ENCODE measurements at places on chromosomes 2 and 18. TPM values are rescaled to one million over a fixed set of nuclear protein-coding genes. Genes with fewer than 3 reads are reported as not detected.

GRCh38 chr2:174952607-174953006 is 52.6 kb downstream of the CHN1 start:
- H3K4me1 ChIP-seq: no peaks in the 10 kb centered on the region
- no peak for DNase-seq
- no peak overlapping the region for H3K4me3 ChIP-seq
- H3K27me3 ChIP-seq: peaks cover 2% of the 10 kb centered on the region
- H3K27ac ChIP-seq: no peak overlapping the region

GRCh38 chr2:174059178-174059883 is 94.2 kb upstream of the SP3 start:
- no peak overlapping the region for H3K27ac ChIP-seq
- H3K4me3 ChIP-seq: no peak overlapping the region
- H3K4me1 ChIP-seq: no peaks in the 10 kb centered on the region
- H3K27me3 ChIP-seq: peaks cover 7% of the 10 kb centered on the region
- H3K36me3 ChIP-seq: no peaks in the 10 kb centered on the region

- H3K27ac ChIP-seq: no peak overlapping the region
- no peaks in the 10 kb centered on the region for H3K4me1 ChIP-seq
- DNase-seq: no peak
- H3K36me3 ChIP-seq: peaks cover 1% of the 10 kb centered on the region
Observed at GRCh38 chr2:144390424-144391020, 129.4 kb downstream of the ZEB2 start.

GRCh38 chr2:48364100-48364499 is 165.9 kb upstream of the STON1 start:
- H3K4me3 ChIP-seq: no peak overlapping the region
- DNase-seq: no peak
- peaks cover 5% of the 10 kb centered on the region for H3K4me1 ChIP-seq
- H3K27ac ChIP-seq: no peak overlapping the region
- H3K27me3 ChIP-seq: no peaks in the 10 kb centered on the region

DNA sequence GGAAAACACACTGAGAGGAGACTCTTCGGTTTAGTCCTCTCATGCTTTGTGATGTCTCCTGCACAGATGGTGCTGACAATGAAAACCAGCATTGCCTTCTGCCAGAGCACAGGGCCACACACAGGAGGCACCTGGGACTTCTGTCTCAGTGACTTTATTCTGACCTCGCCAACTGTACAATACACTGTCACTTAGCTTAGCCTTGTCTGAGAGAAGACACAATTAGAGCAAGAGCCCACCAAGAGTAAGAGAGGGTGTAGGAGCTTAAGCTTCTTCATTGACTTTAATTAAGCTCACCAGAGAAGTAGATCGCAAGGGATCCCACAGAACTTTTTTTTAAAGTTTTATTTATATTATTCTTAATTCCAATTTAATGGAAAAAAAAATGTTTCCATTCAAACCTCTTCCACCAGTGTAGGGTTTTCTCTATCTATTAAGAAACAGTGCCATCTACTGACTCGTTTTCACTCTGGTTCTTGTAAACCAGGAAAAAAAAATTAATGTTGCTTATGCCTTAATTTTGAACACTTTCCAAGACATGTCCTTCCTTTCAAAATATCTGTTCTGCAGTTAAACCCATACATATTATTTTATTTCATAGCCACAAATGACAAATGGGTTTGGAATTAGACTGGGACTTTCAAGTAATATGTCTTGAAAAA is 42.4 kb upstream of the DDX18 start:
- H3K27ac ChIP-seq: no peak overlapping the region
- no peak overlapping the region for H3K4me3 ChIP-seq
- H3K4me1 ChIP-seq: no peaks in the 10 kb centered on the region
- no peak for DNase-seq

DNA sequence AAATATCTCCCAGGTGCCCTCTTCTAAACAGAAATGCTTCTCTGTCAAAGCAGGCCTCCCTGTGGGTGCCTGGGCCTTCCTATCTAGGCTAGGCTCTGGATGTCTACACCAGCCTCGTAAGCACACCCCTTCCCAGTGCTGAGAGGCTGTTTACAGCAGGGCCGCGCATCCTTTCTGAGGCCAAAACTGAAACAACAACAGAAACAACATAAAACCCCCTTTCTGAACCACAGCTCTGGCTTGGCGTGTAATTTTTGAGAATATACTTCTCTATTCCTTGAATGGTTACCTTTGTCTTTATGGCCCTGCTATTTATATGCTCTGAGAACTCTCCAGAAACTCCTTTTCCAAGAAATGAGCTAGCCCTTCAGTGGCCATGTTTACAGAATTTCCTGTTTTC is 118.4 kb downstream of the BCL2L11 start:
- no peak overlapping the region for H3K4me3 ChIP-seq
- H3K27ac ChIP-seq: no peak overlapping the region
- no peak for DNase-seq
- H3K36me3 ChIP-seq: no peaks in the 10 kb centered on the region
- peaks cover 1% of the 10 kb centered on the region for H3K27me3 ChIP-seq

GRCh38 chr2:158828378-158829164 is 33.5 kb downstream of the DAPL1 start:
- no peak overlapping the region for H3K27ac ChIP-seq
- no peak overlapping the region for H3K4me3 ChIP-seq
- DNase-seq: no peak
- no peaks in the 10 kb centered on the region for H3K36me3 ChIP-seq
- no peaks in the 10 kb centered on the region for H3K4me1 ChIP-seq

DNA sequence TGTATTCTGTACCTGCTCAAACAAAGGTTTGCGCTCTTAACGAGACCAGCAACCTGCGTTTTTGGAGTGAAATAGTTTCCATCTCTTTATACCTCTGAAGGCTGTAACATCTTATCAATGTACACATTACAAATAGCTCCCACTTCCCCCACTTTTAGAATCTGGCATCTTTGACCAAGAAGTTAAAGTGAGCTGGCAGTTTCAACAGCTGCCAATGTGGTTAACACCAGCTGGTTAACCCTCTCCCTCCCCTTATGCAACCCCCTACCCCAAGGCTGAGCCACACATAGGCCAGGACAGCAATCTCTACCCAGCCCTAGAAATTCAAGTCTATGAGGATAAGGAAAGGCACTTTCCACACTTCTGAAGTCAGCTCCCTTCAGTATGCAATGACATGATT is 2.2 kb upstream of the SERTAD2 start:
- no peak overlapping the region for H3K4me3 ChIP-seq
- peaks cover 69% of the 10 kb centered on the region for H3K4me1 ChIP-seq
- H3K27ac ChIP-seq: no peak overlapping the region
- DNase-seq: no peak
- no peaks in the 10 kb centered on the region for H3K27me3 ChIP-seq

DNA sequence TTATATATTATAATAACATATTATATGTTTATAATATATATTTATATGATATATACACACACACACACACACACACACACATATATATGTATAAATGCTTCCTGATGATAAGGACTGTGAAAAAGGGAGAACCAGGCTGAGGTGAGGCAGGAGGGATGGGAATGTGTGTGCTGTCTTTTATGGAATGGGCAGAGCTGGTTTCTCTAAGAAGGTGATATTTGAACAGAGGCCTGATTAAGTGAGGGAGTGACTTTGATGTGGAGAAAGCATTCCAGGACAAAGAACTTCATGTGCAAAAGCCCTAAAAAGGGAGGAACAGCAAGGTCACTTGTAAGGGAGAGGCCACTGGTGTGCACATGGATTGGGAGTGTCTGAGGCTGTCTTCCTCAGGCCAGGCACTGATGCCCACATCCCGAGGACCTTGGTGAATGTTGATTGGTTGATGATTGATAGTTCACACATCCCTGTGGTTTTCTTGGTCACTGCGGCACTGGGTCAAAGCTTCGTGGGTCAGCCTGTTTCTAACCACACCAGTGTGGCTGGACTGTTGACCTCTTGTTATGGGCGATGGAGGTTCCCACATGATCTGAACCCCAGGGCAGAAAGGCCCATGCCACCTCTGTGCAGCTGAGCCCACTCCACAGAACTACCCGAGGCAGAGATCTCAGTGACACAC is 196.9 kb downstream of the MYCN start:
- no peaks in the 10 kb centered on the region for H3K4me1 ChIP-seq
- H3K4me3 ChIP-seq: no peak overlapping the region
- H3K36me3 ChIP-seq: no peaks in the 10 kb centered on the region
- H3K27ac ChIP-seq: no peak overlapping the region
- no peak for DNase-seq

DNA sequence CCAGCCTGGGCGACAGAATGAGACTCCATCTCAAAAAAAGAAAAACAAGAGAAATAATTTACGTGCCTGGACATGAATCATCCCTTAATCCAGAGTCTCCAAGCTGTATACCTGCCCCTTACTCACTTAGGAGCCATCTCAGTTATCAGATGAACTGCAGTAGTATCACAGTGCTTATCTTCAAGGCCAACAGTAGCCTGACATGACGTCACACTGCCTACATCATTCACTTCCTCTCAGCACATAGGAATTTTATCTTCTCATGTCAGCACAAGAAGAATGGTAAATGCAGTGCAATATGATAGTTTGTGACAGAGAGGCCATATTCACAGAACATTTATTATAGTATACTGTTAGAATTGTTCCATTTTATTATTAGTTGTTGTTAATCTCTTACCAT is 216.6 kb downstream of the SS18 start:
- H3K4me1 ChIP-seq: no peaks in the 10 kb centered on the region
- peaks cover 16% of the 10 kb centered on the region for H3K27me3 ChIP-seq
- H3K4me3 ChIP-seq: no peak overlapping the region
- H3K36me3 ChIP-seq: no peaks in the 10 kb centered on the region

DNA sequence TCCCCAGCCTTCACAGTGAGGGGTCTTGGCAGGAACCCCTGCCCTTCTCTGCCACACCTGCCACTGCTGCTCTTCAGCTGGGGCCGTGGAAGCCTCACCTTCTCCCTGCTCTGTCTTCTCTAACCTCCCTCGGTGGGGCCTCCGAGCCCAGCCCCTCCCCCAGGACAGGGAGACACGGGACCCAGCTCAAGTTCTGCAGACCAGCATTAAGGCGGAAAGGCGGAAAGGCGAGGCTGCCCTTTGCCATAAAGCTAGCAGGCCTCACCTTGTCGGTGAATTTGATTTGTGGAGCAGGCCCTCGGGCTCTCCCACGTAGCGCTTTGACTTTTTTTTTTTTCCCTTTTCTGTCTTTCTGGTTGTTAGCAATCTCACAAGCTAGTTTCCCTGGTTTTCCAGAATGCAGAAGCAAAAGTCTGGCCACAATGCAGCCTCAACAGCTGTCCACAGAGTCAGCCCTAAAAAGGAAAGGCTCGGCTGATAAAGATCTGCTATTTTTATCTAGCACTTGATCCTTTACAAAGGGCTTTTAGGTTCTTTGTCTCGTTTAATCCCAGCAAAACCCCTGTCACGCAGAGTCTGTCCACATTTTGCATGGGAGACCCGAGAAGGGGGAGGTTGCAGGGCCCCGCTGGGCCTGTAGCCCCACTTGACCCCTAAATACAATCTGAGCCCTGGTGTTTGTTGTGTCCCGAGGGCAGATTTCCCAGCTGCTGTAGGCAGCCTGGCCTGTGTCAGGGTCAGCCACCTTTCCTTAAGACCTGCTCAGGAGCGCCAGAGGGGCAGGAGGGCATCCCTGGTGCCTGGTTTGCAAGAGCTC is 6.0 kb downstream of the ITM2C start:
- no peak overlapping the region for H3K4me3 ChIP-seq
- H3K27ac ChIP-seq: no peak overlapping the region
- H3K27me3 ChIP-seq: peaks cover 2% of the 10 kb centered on the region
- no peak for DNase-seq

DNA sequence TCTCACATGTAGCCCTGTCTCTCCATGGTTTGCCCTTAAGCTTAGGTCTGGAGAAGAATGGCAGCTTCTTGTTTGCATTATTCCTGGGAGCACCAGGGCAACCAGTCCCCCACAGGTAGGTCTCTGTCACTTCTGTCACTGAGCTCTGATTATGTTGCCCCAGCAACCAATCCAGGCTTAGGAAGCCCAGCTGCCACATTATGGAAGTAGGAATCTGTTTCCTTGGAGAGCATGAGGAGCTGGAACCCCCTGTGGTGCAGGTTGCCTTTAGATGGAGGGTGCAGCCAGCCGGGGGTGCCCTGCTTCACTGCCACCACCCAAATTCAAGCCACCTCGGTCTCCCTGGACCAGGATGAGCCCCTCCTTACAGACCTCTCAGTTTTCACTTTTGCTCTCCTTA is 4.8 kb downstream of the RESP18 start:
- no peak overlapping the region for H3K27ac ChIP-seq
- peaks cover 23% of the 10 kb centered on the region for H3K27me3 ChIP-seq
- no peak for DNase-seq
- H3K4me1 ChIP-seq: no peaks in the 10 kb centered on the region

DNA sequence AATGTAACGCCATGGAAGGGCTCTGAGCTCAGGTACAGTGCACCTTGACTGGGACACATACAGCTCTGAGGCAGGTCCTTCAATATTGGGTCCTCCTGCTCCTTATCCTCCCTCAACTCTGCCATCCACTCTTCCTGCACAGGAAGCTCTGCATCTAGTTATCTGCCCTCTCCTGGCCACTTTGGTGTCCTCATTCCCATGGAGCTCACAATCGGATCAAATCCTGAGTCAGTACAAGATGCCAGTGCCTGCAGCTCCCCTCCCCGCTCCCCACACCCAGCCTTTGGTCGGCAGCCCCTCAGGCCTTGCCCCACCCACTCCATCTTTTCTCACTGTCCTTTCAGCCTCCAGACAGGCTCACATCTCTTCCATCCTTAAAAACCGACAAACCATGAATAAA is 58.0 kb downstream of the LRRFIP1 start:
- no peak overlapping the region for H3K4me3 ChIP-seq
- H3K27me3 ChIP-seq: no peaks in the 10 kb centered on the region
- H3K27ac ChIP-seq: no peak overlapping the region
- no peak for DNase-seq

DNA sequence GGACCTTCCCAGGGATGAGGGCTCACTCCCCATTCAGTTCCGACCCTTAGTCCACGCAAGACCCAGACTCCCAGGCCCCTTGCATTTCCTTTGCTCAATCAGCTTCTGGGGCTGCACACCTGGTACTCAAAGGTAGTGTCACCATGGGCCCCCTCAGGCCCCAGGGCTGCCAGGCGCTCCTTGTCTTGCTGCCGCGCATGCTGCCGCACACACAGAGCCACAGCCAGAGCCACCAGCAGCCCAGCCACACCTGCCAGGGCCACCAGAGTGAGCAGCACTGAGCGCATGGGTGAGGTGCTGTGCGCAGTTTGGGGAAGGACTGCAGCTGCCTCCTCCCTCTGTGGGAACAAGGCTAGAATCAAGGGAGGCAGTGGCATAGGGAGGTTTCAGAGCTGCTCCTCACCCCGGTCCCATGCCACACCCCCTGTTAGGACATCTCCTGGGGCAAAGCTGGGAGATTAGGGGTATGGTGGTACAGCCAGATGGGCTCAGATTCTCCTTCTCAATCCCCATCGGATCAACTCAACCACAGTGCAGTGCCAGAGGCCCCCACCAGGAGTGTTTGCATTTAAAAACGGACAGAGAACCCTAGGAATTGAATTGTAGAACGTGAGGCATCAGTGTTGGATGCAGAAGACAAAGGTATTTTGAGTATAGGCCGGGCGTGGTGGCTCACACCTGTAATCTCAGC is 11.3 kb downstream of the PTPRN start:
- no peak overlapping the region for H3K27ac ChIP-seq
- no peak for DNase-seq
- no peaks in the 10 kb centered on the region for H3K36me3 ChIP-seq
- H3K4me1 ChIP-seq: peaks cover 20% of the 10 kb centered on the region
- H3K27me3 ChIP-seq: peaks cover 3% of the 10 kb centered on the region

The ARHGEF4 gene
- 2.6 TPM for total RNA-seq

The PTGR3 gene
- 28.4 TPM for total RNA-seq

The EPHA4 gene
- 3.0 TPM for total RNA-seq

The ABCG5 gene
- total RNA-seq: not detected

The NAT8 gene
- not detected for total RNA-seq

The SERPINB10 gene
- total RNA-seq: not detected

The LRP1B gene
- total RNA-seq: not detected

Data from activated naive CD4-positive, alpha-beta T cell treated with anti-CD3 and anti-CD28 coated beads for 36 hours (primary cell).